Neural progenitor cell (in vitro differentiated cells): ENCODE measurements at places on chromosomes 7 and 10. TPM values are rescaled to one million over a fixed set of nuclear protein-coding genes. Genes with fewer than 3 reads are reported as not detected.

DNA sequence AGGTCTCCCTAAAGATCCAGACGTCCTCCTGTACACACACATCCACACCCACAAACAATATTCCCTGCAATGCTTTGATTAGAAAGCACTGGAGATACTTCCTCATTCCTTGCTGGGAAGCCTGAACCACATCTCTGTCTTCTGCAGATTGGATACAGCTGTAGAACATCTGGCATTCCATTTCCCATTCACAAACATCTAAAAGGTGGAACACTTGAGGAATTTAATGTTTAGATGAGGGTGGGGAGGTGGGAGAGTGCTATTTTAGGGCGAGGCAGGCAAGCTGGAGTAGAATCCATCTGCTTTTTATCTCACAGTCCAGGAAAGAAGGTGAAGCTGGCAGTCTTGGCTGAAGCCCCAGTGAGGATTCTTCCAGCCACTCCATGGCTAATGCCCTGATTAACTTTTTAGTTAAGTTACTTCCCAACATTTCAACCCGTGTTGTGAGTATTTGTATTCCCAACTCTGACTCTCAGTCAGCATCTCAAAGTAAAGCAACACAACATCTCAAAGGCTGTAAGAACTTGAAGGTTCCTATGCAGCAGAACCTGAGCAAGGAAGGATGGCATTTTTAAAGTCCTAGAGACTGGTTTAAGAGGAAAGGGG, 46.1 kb downstream of the CYTH3 start:
- H3K4me1 ChIP-seq: peaks cover 26% of the 10 kb centered on the region
- no peak overlapping the region for H3K4me3 ChIP-seq
- H3K36me3 ChIP-seq: no peaks in the 10 kb centered on the region
- no peaks in the 10 kb centered on the region for H3K27me3 ChIP-seq
- no peak for DNase-seq

GRCh38 chr10:28331066-28331465, 28.2 kb upstream of the MPP7 start:
- no peaks in the 10 kb centered on the region for H3K4me1 ChIP-seq
- DNase-seq: no peak
- no peak overlapping the region for H3K27ac ChIP-seq
- H3K4me3 ChIP-seq: no peak overlapping the region

The PDE6C gene
- total RNA-seq: not detected in 2 replicates

- peaks cover 21% of the 10 kb centered on the region for H3K27me3 ChIP-seq
- no peak overlapping the region for H3K27ac ChIP-seq
- no peak for DNase-seq
- no peaks in the 10 kb centered on the region for H3K4me1 ChIP-seq
- no peak overlapping the region for H3K4me3 ChIP-seq
- H3K36me3 ChIP-seq: no peaks in the 10 kb centered on the region
These were observed 81.2 kb downstream of the RAMP3 start for GRCh38 chr7:45238806-45239205.

DNA sequence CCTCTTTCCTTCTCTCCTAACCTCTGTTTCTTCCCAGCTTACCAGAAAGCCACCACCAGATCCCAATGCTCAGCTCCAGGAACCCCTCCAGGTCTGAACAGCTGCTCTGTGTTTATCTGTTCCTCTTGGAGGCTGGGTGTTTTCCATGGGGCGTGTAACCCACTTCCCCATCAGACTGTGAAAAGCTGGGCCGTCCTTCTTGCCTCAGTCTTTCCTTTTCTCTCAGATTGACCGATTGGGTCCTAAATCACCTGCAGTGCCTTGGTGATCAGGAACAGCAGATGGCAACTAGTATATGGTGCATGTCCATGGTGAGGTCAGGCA, 4.8 kb downstream of the SH3PXD2A start:
- H3K27me3 ChIP-seq: peaks cover 40% of the 10 kb centered on the region
- no peak overlapping the region for H3K4me3 ChIP-seq
- DNase-seq: no peak
- H3K4me1 ChIP-seq: peaks cover 14% of the 10 kb centered on the region
- H3K36me3 ChIP-seq: no peaks in the 10 kb centered on the region

DNA sequence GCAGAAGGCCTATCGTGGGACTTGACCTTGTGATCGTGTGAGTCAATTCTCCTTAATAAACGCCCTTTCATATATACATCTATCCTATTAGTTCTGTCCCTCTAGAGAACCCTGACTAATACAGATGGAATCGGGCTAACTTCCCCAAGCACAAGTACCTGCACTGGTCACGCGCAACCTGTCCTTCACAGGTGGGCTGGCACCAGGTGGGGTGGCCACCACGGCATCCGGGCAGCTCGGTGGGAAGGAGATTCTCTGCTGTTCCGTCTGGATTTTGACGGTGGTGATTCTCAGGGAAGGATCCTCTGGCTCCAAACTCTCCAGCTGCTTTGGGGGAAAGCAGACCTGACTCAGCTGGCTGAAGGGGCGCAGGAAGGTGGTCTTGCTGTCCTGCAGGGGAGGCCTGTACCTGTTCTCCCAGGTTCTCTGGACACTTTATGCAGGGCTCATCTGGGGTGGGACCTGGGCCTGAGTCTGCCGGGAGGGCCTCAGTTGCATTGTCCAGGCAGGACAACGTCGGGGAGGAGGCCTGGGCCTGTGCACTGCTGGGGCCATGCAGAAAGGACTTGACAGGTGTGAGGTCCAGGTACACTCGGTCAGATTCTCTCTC, 61.1 kb downstream of the VWA2 start:
- peaks cover 9% of the 10 kb centered on the region for H3K36me3 ChIP-seq
- H3K4me1 ChIP-seq: peaks cover 4% of the 10 kb centered on the region
- no peak for DNase-seq
- H3K4me3 ChIP-seq: no peak overlapping the region
- no peak overlapping the region for H3K27ac ChIP-seq

The ITGB8 gene
- 3.0 and 5.3 TPM in 2 replicates for total RNA-seq

The STN1 gene
- 26.4 and 32.0 TPM in 2 replicates for total RNA-seq

- H3K4me3 ChIP-seq: no peak overlapping the region
- no peak overlapping the region for H3K27ac ChIP-seq
- H3K4me1 ChIP-seq: peaks cover 20% of the 10 kb centered on the region
- peak; percentile 35 for DNase-seq
These were observed 46.1 kb downstream of the CAMK2B start for GRCh38 chr7:44279286-44279685.

DNA sequence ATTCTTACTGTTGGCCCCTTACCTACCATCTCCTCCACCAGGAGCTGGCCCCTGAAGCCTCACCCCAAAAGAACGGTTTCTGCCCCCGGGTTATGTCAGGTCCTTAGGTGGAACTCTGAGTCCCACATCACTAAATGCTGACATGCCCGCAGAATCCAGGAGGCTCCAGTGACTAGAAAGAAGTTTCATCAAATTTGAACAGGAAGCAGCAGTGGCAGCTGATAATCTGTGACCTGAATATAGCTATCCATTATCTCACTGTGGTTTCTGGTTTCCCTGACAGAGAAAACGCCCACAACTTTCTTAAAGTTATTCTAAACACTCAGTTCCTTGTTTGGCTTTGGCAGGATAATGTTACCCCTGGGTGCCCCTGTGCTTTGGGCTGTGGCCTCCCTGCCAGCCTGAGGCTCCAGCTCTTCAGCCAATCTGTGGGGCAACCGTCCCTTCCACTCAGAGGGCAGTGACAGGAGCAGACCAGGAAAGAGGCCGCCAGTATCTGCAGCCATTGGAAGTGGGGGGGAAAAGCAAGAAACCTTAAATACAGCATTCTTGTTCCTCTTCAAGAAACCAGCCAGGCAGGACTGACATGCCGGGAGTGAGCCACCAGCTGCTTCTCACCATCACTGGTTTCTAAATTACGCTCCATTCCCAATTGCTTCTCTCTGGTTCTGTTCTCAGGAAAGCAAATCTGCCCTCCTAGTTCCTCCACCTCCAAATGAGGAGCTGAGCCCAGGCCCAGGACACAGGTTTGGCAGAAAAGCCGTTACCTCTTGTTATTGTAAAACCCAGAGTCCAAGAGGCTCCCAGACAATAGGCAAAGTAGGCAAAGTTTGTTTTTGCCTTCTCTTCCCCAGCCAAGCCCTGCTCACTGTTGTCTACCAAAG, 41.2 kb upstream of the VCL start:
- H3K4me1 ChIP-seq: peaks cover 8% of the 10 kb centered on the region
- no peaks in the 10 kb centered on the region for H3K27me3 ChIP-seq
- H3K27ac ChIP-seq: no peak overlapping the region
- DNase-seq: no peak
- H3K36me3 ChIP-seq: no peaks in the 10 kb centered on the region
- no peak overlapping the region for H3K4me3 ChIP-seq

The TYW1B gene
- total RNA-seq: 3.6 and 4.4 TPM in 2 replicates

The GRM8 gene
- 0.62 and 1.6 TPM in 2 replicates for total RNA-seq

The ZNF479 gene
- total RNA-seq: not detected in 2 replicates

- no peaks in the 10 kb centered on the region for H3K36me3 ChIP-seq
- H3K4me3 ChIP-seq: peak overlapping the region; percentile 76
- H3K4me1 ChIP-seq: peaks cover 30% of the 10 kb centered on the region
- DNase-seq: no peak
- H3K27ac ChIP-seq: no peak overlapping the region
These were observed 1.7 kb downstream of the CCSER2 start for GRCh38 chr10:84329986-84330651.

The PAXIP1 gene
- total RNA-seq: 22.3 and 26.1 TPM in 2 replicates

The PFKP gene
- 55.2 and 71.2 TPM in 2 replicates for total RNA-seq

- no peak for DNase-seq
- peaks cover 3% of the 10 kb centered on the region for H3K4me1 ChIP-seq
- H3K36me3 ChIP-seq: peaks cover 3% of the 10 kb centered on the region
- H3K27ac ChIP-seq: no peak overlapping the region
- H3K27me3 ChIP-seq: no peaks in the 10 kb centered on the region
These were observed 52.0 kb upstream of the KCTD7 start for GRCh38 chr7:66576646-66577045.

GRCh38 chr10:52499281-52499680, 185.2 kb downstream of the DKK1 start:
- no peak for DNase-seq
- H3K27ac ChIP-seq: no peak overlapping the region
- H3K36me3 ChIP-seq: no peaks in the 10 kb centered on the region
- H3K27me3 ChIP-seq: no peaks in the 10 kb centered on the region

The RBM20 gene
- total RNA-seq: 0.28 and 0.32 TPM in 2 replicates

GRCh38 chr7:17436126-17436525, 137.7 kb downstream of the AHR start:
- no peaks in the 10 kb centered on the region for H3K27me3 ChIP-seq
- DNase-seq: no peak
- H3K4me1 ChIP-seq: peaks cover 6% of the 10 kb centered on the region

DNA sequence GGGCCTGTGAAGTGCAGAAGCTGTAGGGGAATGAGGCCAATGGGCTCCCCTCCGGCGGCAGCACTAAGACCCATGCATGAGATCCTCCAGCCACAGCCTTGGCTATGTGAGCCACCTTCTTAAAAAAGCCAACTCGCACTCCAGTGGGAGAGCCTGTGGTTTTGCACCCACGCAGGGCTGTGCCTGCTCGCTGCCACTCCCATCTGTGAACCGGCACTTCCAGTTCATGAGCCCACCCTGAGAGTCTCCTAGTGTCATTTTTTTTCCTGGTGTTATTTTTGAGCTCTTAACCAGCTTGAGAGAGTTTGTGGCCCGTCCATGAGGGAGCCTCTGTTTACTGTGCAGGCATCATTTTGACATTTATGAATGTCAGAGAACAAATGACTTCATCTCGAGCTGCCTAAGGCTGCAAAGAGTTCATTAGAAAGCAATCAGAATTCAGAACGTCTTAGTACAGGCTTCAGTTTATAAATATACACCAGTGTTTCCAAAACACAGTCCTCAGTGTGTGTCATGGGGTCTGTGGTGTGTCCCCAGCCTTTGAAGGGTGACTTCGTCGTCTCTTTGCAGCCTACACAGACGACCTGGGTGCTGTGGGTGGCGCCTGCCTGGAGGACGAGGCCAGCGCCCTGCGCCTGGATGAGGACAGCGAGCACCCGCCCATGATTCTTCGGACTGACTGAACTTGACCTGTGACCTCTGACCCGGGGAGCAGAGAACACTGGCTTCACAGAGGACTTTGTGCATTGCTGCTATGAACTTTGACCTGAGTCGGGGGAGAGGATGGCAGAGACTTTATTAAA, 40.4 kb downstream of the WIPI2 start:
- H3K36me3 ChIP-seq: no peaks in the 10 kb centered on the region
- H3K27ac ChIP-seq: no peak overlapping the region
- H3K27me3 ChIP-seq: no peaks in the 10 kb centered on the region
- H3K4me1 ChIP-seq: peaks cover 8% of the 10 kb centered on the region

The AS3MT gene
- total RNA-seq: 33.3 and 40.3 TPM in 2 replicates

DNA sequence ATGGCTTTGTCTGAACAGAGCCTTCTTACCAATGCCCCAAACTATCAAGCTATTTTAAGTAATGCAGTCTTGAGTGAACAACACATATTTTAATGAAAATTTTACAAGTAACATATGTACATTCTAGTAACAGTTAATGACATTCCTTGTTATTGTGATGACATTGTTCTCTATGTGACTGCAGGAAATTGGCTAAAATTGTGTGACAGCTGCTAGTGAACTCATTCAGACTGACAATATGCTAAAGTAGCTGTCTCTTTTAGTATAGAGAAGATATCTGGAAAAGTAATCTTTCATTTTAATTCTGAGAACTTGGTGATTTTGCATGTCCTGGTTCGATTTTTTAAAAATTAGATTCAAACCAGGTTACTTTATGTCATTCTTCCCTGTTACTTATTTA, 259.8 kb upstream of the MAGI2 start:
- no peaks in the 10 kb centered on the region for H3K36me3 ChIP-seq
- no peaks in the 10 kb centered on the region for H3K4me1 ChIP-seq
- H3K4me3 ChIP-seq: no peak overlapping the region

DNA sequence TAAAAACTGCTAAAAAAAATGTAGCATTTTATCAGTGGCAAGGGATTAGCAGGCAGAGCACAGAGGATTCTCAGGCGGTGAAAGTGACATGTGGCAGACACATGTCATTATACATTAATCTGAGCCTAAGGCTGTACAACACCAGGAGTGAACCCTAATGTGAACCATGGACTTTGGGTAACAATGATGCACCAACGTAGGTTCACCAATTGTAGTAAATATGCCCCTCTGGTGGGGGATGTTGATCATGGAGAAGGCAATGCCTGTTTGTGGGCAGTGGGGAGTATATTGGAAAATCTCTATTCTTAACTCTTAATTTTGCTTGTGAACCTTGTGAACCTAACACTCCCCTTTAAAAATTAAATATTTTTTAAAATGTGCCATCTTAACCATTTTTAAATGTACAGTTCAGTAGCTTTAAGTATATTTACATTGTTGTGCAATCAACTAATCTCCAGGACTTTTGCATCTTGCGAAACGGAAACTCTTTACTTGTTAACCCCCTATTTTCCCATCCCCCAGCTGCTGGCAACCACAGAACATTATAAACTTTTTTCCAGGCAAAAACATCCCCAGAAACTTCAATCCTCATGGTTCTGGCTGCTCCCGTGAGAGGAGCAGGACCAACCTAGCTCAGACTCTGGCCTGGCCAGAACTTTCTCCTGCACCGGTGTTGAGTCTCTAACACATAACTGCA, 29.9 kb downstream of the LRRC20 start:
- H3K27ac ChIP-seq: no peak overlapping the region
- no peaks in the 10 kb centered on the region for H3K27me3 ChIP-seq
- H3K4me1 ChIP-seq: peaks cover 30% of the 10 kb centered on the region
- no peak for DNase-seq
- no peaks in the 10 kb centered on the region for H3K36me3 ChIP-seq
- no peak overlapping the region for H3K4me3 ChIP-seq

GRCh38 chr10:89846786-89847185, 145.4 kb downstream of the KIF20B start:
- no peak overlapping the region for H3K4me3 ChIP-seq
- DNase-seq: no peak
- no peaks in the 10 kb centered on the region for H3K4me1 ChIP-seq
- no peak overlapping the region for H3K27ac ChIP-seq
